Calu3 (cell line): ENCODE measurements at places on chromosomes 11 and 22.

DNA sequence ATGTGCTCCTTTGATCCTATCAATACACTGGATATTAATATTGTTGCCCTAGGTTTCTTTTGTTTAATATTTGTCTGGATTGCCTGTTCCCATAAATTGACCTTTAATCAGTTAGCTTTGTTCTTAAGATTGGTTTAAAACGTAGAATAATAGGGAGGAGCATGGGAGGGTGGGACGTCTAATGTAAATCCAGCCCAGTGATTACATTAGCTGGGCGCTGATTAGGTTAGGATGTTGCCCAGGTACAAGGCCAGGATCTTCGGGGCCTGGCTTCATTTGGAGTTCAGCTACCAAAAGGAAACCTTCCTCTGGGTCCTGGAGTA, at the start of gene SRSF8:
Gene SRSF8 (plus strand): TSS at position 204 of the 323 bp plus-strand sequence. CDS start 308 bp downstream, outside the sequence.
- DNase-seq = no peak

- no peak for DNase-seq
Measured at GRCh38 chr11:20109731-20110445, 50.4 kb downstream of the DBX1 start.

DNA sequence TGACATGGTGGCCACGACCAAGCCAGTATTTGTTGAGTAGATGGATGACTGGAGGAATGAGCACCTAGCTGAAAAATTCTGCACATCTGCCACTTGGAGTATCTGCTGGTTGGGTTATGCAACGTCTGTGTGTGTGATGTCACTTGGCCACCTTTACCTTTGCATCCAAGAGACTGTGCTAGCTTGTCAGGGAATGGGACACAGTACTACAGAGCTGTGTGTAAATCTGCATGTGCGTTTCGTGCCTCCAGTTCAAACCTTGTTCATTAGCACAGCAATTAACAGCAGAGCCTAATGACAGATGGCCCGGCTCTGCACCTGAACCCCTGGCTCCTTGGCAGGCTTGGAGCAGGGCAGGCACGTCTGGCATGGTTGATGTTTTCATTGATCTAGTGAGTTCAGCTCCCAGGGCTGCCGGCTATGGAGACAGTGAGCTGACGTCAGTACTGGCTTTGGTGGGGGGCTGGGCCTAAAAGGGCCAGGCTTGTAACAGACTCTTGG, 188.4 kb upstream of the NAV2 start:
- DNase-seq = peak; percentile 15

DNA sequence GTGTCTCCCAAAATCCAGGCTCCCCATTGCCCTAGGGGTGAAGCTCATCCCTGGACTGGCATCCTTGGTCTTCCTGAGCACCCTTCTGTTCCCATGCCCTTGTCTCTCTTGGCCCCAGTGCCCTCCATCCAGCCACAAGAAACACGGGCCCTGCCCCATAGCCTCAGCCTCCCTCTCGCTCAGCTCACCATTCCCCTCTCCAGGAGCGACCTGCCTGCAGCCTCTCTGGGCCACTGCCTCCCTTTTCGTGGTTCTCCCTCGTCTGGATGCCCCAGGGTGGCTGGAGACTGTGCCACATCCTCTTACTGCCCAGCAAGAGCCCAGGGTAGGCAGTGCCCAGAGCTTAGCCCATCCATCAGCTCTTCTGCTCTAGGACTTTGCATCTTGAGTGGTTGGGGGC, 532.1 kb downstream of the TBC1D22A start:
- DNase-seq = no peak

GRCh38 chr22:17741866-17742526, 32.3 kb downstream of the BID start:
- no peak for DNase-seq

GRCh38 chr11:4991060-4991459, 3.6 kb upstream of the OR51L1 start:
- DNase-seq = no peak
